Caco-2 (cell line): ENCODE measurements at places on chromosomes 1 and 21. TPM values are rescaled to one million over a fixed set of nuclear protein-coding genes. Genes with fewer than 3 reads are reported as not detected.

GRCh38 chr1:232452117-232452516 lies 177.8 kb downstream of the SIPA1L2 start:
- H3K4me1 ChIP-seq = no peaks in the 10 kb centered on the region
- H3K27me3 ChIP-seq = no peaks in the 10 kb centered on the region
- H3K36me3 ChIP-seq = no peaks in the 10 kb centered on the region

- peak overlapping the region; percentile 57 for H3K27ac ChIP-seq
- no peak overlapping the region for H3K4me3 ChIP-seq
- no peaks in the 10 kb centered on the region for H3K4me1 ChIP-seq
- no peaks in the 10 kb centered on the region for H3K27me3 ChIP-seq
- no peaks in the 10 kb centered on the region for H3K36me3 ChIP-seq
- DNase-seq = no peak
Observed at GRCh38 chr1:42359466-42359865, 21.1 kb upstream of the RIMKLA start.

DNA sequence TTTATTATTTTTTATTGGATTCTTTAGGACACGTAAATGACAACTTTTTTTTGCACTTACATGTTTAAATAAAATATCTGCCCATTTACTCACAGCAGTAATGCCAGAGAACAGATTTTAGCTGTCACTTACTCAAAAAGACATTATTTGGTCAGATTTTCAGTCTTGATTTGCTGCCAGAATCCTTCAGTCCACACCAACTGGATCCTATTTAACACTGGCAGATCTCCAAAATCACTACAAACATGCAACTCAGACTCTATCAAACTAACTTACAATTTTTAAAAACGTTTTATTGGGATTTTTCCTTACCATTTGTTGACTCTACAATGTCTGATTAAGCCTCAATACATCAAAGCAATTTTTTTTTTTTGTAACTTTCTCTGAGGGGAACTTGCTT lies 11.1 kb downstream of the ATP6V1G3 start:
- H3K36me3 ChIP-seq = no peaks in the 10 kb centered on the region
- no peak overlapping the region for H3K27ac ChIP-seq
- DNase-seq = no peak

DNA sequence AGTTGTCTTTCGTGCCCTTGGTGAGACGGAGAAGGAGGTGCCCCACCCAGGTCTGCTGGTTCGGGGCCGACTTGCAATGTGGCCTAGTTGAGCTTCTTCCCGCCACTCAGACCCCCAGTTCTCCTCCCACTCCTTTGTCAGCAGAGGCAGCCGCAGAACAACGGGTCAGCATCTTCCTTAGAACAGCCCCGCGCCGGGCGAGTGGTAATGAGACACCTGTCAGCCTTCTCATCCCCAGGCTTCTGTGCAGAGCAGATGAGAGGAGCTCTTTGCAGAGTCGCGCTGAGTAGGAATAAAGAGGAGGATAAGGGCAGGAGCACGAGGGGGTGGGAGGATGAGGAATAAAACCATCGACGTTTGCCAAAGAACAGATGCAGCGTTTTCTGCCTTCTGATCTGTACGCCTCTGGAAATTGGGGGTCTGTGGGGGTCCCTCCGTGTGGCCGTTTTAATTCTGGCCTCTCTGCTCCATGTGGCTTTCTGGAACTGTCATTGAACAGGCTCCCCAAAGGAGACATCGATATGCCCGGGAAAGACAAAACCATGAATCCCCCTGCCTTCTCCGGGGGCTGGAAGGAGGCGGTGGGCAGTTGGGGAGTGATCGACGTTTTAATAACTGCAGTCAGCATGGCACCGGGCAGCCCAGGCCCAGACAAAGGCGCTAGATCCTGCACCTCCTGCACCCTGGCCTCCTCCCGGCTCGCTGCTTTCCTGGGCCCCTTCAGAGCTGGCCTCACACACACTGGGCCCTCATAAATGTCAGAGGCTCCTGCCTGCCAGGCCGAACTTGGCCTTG lies 27.5 kb upstream of the IGSF21 start:
- H3K36me3 ChIP-seq = no peaks in the 10 kb centered on the region
- DNase-seq = no peak
- H3K4me3 ChIP-seq = no peak overlapping the region
- no peak overlapping the region for H3K27ac ChIP-seq
- H3K4me1 ChIP-seq = no peaks in the 10 kb centered on the region
- no peaks in the 10 kb centered on the region for H3K27me3 ChIP-seq

DNA sequence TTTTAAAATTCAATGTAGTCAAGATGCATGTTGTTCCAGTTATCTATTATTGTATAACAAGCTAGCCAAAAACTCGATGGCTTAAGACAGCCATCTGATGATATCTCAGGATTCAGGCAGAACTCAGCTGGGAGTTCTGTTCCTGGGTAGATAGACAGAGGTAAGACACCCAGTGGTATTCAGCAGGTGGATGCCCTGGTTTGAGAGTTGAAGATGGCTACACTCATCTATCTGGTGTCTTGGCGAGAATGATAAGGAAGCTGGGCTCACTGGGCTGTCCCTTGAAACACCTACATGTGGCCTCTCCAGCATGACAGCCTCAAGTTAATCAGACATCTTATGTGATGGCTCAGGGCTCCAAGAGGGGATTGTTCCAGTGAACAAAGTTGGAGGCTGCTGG lies 3.3 kb upstream of the KCNK1 start:
- peaks cover 2% of the 10 kb centered on the region for H3K27me3 ChIP-seq
- no peaks in the 10 kb centered on the region for H3K36me3 ChIP-seq
- no peak overlapping the region for H3K4me3 ChIP-seq
- peaks cover 4% of the 10 kb centered on the region; the same call in 1 of the 2 replicates for H3K4me1 ChIP-seq

DNA sequence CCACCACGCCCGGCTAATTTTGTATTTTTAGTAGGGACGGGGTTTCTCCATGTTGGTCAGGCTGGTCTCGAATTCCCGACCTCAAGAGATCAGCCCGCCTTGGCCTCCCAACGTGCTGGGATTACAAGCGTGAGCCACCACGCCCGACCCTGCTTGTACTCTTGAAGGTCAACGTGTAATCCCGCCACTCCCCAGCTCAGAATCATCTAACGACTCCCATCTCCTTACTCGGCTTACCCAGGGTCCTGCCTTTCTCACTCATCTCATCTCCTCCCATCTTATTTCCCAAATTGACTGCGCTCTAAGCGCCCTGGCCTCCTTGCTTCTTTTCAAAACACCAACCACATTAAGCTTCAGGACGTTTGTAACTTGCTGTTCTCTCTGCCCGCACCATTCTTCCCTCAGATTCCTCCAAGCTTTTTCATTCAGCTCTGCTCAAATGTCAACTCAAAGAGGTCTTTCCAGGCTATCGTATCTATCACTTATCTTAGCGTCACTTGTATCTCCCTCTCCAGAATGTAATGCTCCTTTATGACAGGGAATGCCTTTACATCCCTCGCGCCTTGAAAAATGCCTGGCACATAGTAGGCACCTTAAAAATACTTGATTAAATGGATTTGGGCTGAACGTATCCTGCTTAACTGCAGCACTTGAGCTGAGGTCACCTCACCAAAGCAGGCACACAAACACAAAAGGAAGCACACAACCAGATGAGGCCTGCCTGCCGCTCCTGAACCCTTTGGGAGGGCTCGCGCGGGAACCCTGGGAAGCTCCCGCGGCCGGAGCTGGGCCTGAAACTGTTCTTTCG lies 1.4 kb upstream of the USP1 start:
- DNase-seq = no peak
- no peaks in the 10 kb centered on the region; the same call in none of the 2 replicates for H3K4me1 ChIP-seq
- peak overlapping the region; percentile 65 for H3K4me3 ChIP-seq
- H3K27ac ChIP-seq = peak overlapping the region; percentile 92
- no peaks in the 10 kb centered on the region for H3K27me3 ChIP-seq

GRCh38 chr1:170424346-170424745 lies 107.6 kb upstream of the GORAB start:
- H3K4me3 ChIP-seq = no peak overlapping the region
- DNase-seq = no peak
- no peak overlapping the region for H3K27ac ChIP-seq
- no peaks in the 10 kb centered on the region for H3K27me3 ChIP-seq

- no peaks in the 10 kb centered on the region for H3K27me3 ChIP-seq
- H3K36me3 ChIP-seq = no peaks in the 10 kb centered on the region
Observed at GRCh38 chr1:1162597-1163537, 10.8 kb upstream of the TTLL10 start.

DNA sequence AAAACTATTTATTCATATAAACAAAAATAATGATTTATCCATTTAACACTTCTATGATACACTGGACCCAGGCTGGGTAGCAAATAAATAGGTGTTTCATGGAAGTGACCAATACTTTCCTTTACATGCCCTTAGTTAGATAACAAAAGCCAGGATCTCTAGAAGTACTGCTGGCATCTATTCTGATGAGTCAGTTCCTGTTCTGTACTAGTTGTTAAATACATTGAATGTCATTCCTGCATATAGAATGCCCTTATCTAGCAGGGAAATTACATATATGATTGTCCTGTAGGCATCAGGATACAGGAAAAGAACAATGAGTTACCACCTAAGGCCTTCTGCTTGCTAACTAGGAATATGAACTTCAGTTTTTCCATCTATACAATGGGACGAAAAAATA lies 130.8 kb downstream of the HFM1 start:
- no peak overlapping the region for H3K27ac ChIP-seq
- no peaks in the 10 kb centered on the region for H3K27me3 ChIP-seq
- H3K4me1 ChIP-seq = no peaks in the 10 kb centered on the region
- no peak for DNase-seq
- no peak overlapping the region for H3K4me3 ChIP-seq

DNA sequence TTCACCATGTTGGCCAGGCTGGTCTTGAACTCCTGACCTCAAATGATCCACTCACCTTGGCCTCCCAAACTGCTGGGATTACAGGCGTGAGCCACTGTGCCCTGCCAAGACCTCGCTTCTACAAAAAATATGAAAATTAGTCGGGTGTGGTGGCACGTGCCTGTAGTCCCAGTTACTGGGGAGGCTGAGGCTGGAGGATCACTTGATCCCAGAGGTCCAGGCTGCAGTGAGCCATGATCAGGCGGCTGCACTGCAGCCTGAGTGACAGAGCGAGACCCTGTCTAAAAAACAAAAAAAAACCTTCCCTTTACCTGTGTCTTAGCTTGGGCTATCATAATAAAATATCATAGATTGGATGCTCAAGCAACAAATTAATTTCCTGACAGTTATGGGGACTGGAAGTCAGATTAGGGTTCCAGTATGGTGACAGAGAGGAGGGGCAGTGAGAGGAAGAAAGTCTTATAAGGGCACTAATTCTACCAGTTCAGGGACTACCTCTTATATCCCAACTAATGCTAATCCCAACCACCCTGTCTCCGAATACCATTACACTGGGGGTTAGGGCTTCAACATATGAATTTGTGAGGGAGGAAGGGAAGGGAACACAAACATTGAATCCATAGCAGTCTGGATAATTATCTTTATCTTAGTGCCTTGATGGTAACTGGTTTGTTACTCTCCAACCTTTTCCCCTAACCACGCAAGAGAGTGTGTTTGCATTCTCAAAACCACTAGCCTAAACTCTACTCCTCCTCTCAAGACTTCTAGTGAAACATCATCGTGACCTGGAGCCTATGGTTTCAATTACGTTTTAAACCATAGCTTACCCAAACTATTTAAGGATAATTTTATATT lies 1.0 kb upstream of the NAXE start:
- peak overlapping the region; percentile 69; the same call in 1 of the 2 replicates for H3K4me3 ChIP-seq
- no peak for DNase-seq
- H3K27ac ChIP-seq = peak overlapping the region; percentile 54
- H3K27me3 ChIP-seq = no peaks in the 10 kb centered on the region
- peaks cover 8% of the 10 kb centered on the region; the same call in 1 of the 2 replicates for H3K4me1 ChIP-seq

DNA sequence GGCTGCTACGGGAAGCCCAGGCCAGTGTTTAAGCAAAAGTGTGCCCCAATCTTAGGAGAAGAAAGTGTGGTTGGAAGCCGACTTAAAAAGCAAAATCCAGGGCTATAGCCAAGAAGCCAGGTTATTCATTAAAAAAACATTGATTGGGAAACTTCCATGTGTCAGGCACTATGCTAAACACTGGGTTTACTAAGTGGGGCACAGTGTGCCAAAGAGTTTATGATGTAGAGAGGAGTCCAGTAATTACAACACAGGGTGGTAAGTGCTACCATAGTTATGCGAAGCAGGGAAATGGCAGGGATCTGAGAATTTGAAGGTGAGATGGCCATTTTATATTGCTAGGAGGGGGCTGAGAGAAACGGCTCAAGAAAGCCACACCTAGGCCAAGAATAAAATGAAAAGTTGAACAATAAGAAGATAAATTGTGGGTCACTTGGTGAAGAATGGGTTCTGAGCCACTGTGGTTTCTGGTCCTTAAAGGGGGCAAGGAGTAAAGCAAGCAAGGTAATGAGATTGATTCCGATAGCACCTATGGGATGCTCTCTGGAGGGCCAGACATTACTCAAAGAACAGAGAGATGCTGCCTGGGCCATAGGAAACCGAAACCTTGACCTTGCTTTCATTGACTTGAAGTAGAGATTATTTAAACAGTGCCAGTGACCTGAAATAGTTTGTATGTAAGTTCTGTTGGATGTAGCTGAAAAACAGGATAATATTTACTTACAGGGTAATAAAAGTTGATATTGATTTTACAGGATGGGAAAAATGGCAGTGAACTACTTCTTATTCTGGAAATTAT lies 177.8 kb downstream of the GIPC2 start:
- H3K4me1 ChIP-seq = 0 out of 2 replicates have a peak, but pooled peaks cover 3% of the 10 kb centered on the region
- no peaks in the 10 kb centered on the region for H3K36me3 ChIP-seq
- DNase-seq = no peak

GRCh38 chr1:56025942-56026341 lies 553.4 kb downstream of the PLPP3 start:
- H3K36me3 ChIP-seq = no peaks in the 10 kb centered on the region
- H3K4me1 ChIP-seq = peaks cover 5% of the 10 kb centered on the region; the same call in 1 of the 2 replicates
- H3K4me3 ChIP-seq = no peak overlapping the region
- no peaks in the 10 kb centered on the region for H3K27me3 ChIP-seq
- no peak overlapping the region for H3K27ac ChIP-seq

GRCh38 chr1:229325853-229326487 lies 16.9 kb downstream of the CCSAP start:
- no peaks in the 10 kb centered on the region for H3K4me1 ChIP-seq
- peaks cover 3% of the 10 kb centered on the region; the same call in 1 of the 2 replicates for H3K36me3 ChIP-seq
- no peak for DNase-seq
- H3K27ac ChIP-seq = no peak overlapping the region
- no peak overlapping the region for H3K4me3 ChIP-seq

DNA sequence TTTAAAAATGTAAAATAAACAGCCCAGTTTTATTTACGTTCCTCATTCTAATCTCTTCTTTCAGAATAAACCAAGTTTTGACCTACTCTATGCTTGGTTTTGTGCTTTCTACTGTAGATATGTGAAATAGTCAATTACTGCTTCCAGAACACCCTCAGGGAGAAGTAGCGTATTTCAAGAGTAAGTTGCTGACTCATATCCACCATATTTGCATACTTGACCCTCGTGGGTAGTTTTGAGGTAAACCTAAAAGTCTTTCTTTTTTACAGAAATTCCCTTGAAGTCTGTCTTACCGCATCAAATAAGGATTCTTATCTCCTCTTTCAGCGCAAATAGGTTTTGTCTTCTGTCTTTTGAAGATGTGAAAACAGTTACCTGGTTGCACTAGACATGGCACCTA lies 1.4 kb upstream of the OR2L3 start:
- DNase-seq = no peak
- H3K27me3 ChIP-seq = no peaks in the 10 kb centered on the region
- H3K27ac ChIP-seq = no peak overlapping the region
- H3K4me1 ChIP-seq = no peaks in the 10 kb centered on the region

EPS15 gene
- total RNA-seq = 39.2 and 41.5 TPM in 2 replicates

GLIS1 gene
- not detected in 2 replicates for total RNA-seq

COL24A1 gene
- total RNA-seq = 0.07 TPM in 1 of 2 replicates, not detected in the other

PGLYRP3 gene
- total RNA-seq = not detected in 2 replicates

NUDT4B gene
- total RNA-seq = 0.70 TPM in 1 of 2 replicates, not detected in the other

NECTIN4 gene
- 0.20 and 0.74 TPM in 2 replicates for total RNA-seq

LIN28A gene
- total RNA-seq = 5.7 TPM in 2 replicates

OLFML2B gene
- 0.43 and 0.56 TPM in 2 replicates for total RNA-seq

NASP gene
- total RNA-seq = 174 and 183 TPM in 2 replicates

CTSE gene
- 0.23 and 0.48 TPM in 2 replicates for total RNA-seq

CYB5RL gene
- total RNA-seq = 10.0 and 10.8 TPM in 2 replicates

GLMN gene
- total RNA-seq = 12.3 and 12.9 TPM in 2 replicates
